Stimulated activated CD8-positive, alpha-beta memory T cell treated with anti-CD3 and anti-CD28 coated beads, Interleukin-7, amount 100 ng/mL, for 48 hours (primary cell): ENCODE measurements at places on chromosomes 7 and 10.
A peak's percentile ranks its signal among the peaks of the same experiment; 100 is the strongest.

DNA sequence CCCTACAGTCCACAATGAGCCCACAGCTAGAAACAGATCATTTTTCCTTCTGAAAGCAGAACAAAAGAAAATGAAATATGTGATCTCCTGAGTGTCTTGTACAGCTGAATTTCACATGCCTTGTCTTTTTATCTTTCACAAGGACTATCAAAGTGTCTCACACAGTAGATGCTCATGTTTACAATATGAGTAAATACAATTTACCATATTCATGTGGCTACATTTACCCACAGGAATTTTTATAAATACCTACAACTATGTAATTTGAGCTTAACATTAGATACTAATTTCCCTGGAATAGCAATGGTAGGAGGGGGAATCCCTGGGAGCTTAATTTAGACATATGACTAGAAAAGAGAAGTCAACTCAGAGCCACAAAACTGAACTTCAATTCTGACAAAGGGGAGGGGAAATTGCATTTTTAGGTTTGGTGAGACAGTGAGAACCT, 186.2 kb downstream of the MACC1 start:
- DNase-seq, result no peak

DNA sequence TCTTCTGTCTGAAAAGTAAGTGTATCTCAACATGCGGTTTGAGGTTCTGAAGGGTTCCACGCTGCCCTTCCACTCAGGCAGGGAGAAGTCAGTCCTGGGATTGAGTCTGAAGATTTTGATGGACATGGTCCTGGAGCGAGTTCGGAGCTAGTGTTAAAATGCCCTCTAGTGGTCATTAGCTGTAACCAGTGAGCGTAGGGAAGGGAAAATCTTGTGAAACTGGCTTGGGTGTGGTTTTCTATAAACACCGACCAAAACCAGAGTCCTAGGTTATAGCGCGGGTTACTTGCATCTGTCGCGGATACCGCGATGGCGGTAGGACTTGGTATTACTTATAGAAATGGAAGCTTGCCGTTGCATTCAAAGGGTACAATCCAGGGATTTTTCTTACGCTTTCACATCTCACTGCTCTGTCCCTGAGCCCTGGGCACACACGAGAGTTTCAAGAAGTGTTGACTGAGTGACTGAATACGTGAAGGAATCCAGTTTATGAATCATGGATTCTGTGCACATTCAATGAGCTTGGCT, 348.2 kb upstream of the C7orf33 start:
- no peak for DNase-seq

DNA sequence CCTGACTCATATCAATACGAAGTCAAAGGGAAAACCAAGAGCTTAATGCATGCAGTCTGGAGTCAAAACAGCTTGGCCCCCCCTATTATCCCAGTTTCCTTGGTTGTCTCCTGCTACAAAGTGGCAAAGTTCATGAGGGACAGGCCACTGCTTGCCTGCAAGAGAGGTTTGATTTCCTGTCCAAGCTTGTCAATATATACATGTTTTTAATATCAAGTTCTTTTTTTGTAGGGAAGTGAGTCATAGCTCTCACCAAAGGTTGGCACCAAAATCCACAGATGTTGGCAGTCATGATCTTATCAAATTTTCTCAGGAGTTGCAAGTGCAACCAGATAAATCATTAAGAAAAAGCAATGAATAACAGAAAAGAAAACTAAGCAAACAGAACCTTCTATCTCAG, 176.8 kb downstream of the COBL start:
- DNase-seq, result no peak

GRCh38 chr10:1197384-1197783, 141.2 kb downstream of the WDR37 start:
- no peak for DNase-seq

DNA sequence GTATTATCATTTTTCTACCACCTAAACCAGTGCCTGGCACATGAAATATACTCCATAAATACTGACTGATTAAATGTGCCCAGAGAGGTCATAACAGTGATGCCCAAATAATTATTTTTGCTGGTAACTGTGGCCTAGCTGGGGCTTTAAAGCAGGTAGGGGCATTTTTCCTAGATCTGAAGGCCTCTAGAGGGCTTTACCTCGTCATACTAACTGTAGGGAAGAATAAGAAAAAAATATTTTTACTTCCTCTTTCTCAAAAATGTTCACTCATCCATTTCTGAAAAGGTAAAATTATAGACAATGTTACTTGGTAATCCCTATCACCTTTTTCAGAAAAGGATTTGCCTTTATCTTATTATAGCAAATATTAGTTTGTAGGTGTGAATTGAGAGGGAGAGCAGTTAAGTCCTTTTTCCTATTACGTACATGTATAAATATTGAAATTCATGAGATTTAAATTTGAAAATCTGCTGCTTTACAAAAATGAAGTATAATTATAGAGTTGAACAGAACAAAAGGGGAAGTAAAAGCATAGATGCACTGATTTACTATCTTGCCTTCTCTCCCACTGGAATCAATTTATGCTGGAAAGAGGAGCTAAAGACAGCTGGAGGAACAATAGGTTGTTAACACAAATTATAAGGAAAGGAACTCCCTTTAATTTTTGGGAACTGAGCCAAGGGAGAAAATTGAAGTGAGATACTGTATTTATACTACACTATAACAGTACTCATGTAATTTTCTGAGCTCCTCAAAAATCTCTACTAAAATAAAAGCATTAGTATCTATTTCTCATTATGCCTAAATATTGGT, 71.5 kb upstream of the NOBOX start:
- DNase-seq, result no peak

GRCh38 chr7:33779216-33779615, 126.1 kb upstream of the BMPER start:
- DNase-seq, result no peak

- no peak for DNase-seq
Measured at GRCh38 chr10:20890491-20891337, 6.4 kb downstream of the NEBL start.

DNA sequence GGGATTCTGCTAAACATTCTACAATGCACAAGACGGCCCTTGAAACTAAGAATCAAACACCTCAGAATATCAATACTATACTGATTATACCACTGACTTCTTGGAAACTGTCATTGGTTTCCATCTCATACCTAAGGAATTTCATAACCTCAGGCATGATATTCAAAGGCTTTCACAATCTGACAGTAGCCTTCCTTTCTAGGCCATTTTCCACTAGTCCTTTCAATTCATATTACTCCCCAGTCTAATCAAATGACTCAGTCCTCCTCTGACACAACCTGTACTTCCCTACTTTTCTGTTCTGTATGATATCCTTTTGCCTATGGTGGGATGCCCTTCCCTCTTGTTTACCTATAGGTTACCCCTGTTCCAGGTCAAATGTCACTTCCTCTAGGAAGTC, 48.3 kb downstream of the CSTF2T start:
- no peak for DNase-seq

GRCh38 chr7:27141923-27142579, 1.4 kb downstream of the HOXA5 start:
- DNase-seq, result no peak

- no peak for DNase-seq
Measured at GRCh38 chr10:131035779-131036178, 275.7 kb downstream of the TCERG1L start.

DNA sequence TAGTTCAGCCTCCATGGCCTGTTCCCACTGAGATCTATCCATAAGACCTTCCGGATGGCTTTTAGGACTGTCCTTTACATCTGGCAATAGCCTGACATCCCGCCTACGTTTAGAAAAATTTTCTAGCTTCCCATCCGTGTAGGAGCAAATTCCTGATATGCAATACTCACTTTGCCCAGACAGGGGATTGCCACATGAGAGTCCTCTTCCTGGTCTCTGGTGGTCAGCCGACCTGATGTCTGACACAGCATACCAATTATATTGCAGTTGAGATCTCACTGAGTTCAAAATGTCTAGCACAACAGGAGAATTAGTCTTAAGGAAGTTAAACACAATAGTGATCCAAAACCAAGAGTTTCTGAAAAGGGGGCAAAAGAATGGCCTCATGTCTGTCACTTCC, 9.4 kb upstream of the ETV1 start:
- no peak for DNase-seq

DNA sequence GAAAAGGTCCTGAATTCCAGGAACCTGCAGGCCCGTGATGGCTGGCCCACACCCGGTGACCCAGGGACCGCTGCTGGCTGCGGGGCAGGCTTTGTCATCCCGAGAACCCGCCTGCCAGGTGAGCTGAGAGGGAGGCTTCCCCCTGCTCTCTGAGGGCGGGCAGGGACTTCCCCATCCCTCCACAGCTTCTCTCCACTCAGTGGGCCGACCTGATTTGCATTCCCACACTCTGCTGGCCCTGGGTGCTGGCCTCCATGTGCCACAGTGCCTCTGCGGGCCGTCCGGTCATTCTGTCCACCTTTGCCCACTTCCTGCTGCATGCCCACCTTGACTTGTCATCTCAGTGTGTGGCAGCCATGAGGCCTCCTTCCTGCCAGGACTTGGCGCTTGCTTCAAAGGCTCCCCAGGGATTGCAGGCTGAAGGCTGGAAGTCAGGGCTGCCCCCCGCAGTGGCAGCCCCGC, 35.3 kb downstream of the PALD1 start:
- DNase-seq, result peak; percentile 25

DNA sequence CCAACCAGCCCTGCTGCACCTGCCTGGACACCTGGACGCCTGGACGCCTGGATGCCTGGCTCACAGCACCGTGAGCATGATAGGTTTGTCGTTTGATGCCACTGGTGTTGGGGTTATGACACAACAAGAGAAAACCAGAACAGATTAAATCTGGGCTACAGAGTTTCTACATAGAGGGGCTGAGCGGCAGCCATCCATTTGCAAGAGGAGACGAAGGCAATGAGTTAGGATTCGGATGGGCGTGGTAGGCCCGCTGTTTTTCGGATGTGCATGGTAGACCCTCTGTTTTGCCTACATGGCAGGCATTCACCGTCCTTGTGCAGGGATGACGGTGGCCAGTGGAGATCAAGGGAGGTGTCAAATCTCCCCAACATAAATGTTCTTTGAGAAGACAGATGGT, 121.5 kb upstream of the RNF32 start:
- DNase-seq, result no peak

DNA sequence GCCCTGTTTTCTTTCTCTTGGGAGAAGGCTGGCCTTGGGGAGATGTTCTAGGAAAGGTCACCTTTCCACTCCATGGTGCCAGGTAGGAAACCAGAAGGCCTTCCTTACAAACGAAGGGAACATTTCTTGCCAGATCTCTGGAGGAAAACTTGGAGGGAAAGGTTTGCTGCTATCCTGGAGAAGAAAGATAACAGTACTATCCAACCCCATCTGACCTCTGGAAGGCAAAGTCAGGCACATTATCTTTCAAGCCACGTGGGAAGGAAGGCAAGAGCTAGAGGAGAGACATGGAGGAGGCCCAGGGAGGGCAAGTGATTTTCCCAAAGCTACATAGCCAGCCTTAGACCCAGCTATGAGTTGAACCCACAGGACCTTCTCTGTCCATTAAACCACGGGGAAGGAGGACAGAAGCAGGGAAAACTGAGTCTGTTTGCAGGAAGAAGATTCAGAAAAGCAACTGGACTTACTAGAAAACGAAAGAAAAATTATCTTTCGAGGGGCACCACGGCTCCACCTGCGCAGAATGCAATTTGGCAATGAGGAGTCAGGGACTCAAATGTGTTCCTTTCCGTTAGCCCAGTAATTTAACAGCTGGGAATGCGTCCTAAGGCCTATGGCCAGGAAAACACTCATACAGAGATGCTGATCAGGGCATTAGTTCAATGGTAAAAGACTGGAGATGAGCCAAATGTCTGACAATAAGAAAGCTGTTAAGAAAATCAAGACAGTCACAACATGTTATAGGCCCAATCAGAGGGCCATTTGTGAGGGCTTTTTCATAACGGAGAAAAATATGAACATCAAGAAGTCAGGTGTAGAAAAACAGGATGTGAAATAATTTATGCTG, 32.0 kb upstream of the PSAP start:
- DNase-seq, result no peak

- no peak for DNase-seq
Measured at GRCh38 chr10:53839440-53840039, 961.5 kb downstream of the PCDH15 start.

DNA sequence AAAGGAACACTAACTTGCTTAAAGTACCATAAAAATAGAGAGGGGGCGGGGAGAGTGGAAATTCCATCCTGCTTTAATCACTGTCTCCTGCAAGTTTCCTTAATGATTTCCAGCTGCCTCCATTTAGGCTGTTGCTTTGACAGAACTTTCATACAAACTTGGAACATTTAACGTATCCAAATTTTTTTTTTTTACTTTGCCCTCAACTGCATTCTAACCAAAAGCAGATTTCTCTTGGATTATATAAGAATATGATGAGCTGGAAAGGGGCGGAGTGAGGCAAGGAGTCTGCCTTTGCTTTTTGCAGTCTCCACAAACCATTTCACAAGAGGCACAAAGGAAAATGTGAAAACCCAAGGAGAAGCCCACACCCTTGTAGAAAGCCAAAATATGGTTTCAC, 46.6 kb upstream of the COL1A2 start:
- DNase-seq, result no peak

GRCh38 chr7:80414331-80414730, 97.5 kb downstream of the GNAT3 start:
- no peak for DNase-seq

- DNase-seq, result no peak
Measured at GRCh38 chr7:124777268-124777667, 11.7 kb upstream of the GPR37 start.

DNA sequence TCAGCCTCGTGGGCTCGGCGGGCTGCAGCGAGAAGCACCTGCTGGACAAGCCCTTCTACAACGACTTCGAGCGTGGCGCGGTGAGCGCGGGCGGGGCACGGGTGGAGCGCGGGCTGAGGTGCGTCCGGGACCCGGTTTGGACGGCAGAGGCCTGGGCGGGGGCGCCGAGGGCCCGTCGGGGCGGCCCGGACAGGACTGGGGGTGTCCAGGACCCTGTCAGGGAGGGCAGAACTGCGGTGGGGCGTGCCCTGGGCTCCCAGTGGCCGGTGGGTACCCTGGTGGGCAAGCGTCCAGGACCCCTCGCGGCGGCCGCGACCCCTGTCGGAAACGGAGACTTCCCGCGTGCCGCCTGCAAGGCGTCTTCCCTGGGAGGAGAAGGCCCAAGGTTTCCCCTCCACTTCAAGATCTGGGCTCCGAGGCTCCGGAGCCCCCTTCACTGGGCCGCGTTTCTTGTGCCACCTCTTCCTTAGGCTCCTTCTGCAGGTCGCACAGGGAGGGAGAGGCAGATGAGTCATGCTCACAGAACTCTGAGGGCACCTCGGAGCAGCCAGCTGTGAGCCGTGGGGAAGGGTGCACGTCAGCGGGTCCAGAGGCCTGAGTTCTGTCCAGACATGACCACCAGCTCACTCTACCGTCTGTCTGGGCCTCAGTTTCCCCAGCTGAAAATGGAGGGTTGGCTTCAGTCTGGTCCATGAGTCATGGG, 485 bp downstream of the ALOX5 start:
- no peak for DNase-seq

- DNase-seq, result no peak
Measured at GRCh38 chr10:51000164-51000563, 74.1 kb upstream of the PRKG1 start.
